CD4-positive, CD25-positive, alpha-beta regulatory T cell (primary cell): ENCODE measurements at places on chromosomes 6 and 20.

DNA sequence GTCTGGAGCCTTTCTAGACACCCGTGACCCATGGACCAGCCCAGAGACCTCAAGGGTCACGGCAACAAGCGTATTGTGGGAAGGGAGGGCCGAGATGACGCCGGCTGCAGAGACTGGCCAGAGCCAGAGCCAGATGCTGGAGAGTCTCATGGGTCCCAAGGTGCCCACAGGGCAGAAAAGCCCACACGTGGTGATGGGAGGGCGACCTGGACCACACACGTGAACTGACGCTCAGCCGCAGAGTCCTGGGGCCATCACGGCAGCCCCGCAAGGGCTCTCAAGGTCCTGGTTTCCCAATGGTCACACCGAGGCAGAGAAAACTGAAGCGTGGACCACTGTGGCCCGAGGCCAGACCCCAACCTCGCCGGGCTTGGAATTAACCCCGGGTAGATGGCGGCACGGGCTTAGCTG, 92.6 kb downstream of the YTHDF1 start:
- no peak overlapping the region for H3K4me3 ChIP-seq
- H3K4me1 ChIP-seq, result no peaks in the 10 kb centered on the region
- H3K27me3 ChIP-seq, result no peaks in the 10 kb centered on the region
- DNase-seq, result no peak
- no peak overlapping the region for H3K27ac ChIP-seq
- no peaks in the 10 kb centered on the region for H3K36me3 ChIP-seq

DNA sequence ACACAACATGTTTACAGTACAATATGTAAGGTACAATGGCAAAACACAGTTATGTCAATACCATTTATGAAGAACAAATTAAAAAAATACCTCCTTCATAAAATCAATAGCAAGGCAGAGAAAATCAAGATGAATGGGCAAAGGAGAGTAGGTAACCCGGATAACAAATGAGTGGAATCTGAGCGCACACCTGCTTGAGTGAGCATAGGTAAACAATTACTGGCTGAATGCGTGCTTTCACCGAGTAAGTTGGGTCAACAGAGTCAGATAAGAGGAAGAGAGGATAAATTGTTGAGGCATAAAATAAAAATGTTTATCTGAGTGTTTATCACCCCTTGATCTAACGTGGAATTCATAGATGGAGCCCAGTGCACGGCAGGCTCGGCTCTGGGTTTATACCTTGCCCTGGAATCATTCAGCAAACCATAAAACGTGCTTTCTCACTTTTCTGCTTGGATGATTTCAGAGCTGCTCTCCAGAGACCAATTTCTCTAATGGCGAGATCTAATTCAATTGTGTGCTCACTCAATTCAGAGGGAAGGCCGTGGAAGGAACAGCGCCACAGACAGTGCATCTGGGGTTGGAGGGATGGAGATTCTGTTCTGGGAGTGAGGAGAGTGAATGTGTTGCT, 224.8 kb upstream of the MAP3K7 start:
- H3K27ac ChIP-seq, result no peak overlapping the region
- H3K4me3 ChIP-seq, result no peak overlapping the region
- DNase-seq, result no peak
- H3K27me3 ChIP-seq, result no peaks in the 10 kb centered on the region
- H3K36me3 ChIP-seq, result no peaks in the 10 kb centered on the region
- H3K4me1 ChIP-seq, result no peaks in the 10 kb centered on the region

DNA sequence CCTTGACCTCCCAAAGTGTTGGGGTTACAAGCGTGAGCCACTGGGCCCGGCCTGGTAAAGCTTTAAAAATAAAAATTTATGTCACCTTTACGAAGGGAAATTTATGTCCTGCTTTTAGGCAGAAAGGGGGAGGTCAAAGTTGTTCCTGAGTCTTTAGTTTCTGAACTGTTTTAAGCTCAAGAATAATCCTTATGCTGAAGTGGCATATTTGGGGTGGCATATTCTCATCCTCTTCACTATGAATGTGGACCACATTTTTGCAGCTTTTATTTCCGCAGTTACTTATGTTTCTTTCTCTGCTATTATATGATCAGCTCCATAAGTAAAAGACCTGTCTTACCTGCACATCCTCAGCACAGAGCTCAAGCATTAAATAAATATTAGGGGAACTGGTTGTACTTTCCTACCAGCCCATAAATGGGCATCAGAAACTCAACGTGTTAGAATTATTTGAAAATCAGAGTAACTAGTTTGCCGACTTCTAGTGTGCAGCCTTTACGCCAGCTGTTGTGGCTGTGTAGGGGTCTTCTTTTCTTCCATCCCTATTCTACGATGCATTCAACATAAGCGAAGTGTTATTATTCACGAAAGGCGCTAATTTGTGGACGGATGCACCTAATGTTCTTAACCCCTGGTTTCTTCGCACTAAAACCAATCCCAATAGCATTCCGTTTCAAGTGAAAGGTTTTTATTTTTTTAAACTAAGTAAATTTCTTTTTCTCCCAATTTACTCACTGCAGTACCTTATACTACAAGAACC, 867 bp upstream of the AKAP7 start:
- H3K27me3 ChIP-seq, result peaks cover 30% of the 10 kb centered on the region
- no peak for DNase-seq
- no peak overlapping the region for H3K27ac ChIP-seq
- H3K36me3 ChIP-seq, result no peaks in the 10 kb centered on the region

- no peaks in the 10 kb centered on the region for H3K36me3 ChIP-seq
- no peak overlapping the region for H3K27ac ChIP-seq
These were observed 240.9 kb downstream of the COL12A1 start for GRCh38 chr6:74964871-74965441.

- no peaks in the 10 kb centered on the region for H3K27me3 ChIP-seq
- H3K4me3 ChIP-seq, result no peak overlapping the region
- peaks cover 11% of the 10 kb centered on the region for H3K4me1 ChIP-seq
- no peak overlapping the region for H3K27ac ChIP-seq
- DNase-seq, result no peak
- H3K36me3 ChIP-seq, result no peaks in the 10 kb centered on the region
These were observed 114.1 kb upstream of the SGK1 start for GRCh38 chr6:134432036-134432435.

DNA sequence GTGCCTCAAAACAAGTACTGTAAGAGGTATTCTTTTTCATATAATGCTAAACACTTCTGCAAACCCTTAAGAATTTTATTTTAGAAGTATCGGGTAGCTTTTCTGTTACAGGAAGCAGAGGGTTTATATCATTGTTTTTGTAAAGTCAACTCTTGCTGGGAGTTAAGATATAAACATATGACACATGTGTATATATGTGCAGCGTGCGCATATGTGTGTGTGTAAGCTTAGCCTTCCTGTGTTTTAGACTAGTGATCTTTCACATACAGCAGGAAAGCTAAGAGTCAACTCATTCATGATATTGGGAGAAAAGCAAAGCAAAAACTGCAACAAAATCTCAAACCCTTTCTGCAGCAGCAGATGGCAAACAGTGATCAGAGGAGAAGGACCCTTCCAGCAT, 102.4 kb downstream of the ARID1B start:
- H3K27ac ChIP-seq, result no peak overlapping the region
- H3K27me3 ChIP-seq, result no peaks in the 10 kb centered on the region
- H3K36me3 ChIP-seq, result no peaks in the 10 kb centered on the region
- H3K4me3 ChIP-seq, result no peak overlapping the region

GRCh38 chr20:10790013-10790412, 116.2 kb upstream of the JAG1 start:
- no peaks in the 10 kb centered on the region for H3K27me3 ChIP-seq
- no peak for DNase-seq
- no peak overlapping the region for H3K27ac ChIP-seq

DNA sequence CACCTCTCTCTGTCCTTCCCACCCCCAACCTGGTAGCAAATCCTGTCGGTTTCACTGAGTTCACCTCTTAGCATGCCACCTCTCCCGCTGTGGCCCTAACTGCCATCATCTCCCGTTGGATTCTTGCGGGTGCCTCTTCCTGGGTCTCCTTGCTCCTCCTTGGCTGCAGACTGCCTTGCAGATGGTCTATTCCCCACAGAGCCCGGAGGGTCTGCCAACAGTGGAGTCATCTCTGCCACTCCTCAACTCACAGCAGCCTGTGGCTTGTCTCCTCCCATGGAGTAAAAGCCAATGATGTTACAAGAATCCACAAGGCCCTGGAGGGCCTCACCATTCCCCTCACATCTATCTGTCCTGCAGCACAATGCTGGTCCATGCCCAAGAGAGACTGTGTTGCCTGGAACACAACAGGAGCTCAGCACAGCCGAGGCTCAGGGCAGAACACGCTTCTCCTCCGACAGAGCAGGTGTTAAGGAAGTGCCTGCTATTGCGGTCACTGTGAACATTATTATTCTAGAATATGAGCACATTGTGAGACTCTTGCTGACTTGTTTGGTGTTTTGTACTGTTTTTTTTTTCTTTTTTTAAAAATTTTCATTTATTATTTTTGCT, 241.8 kb upstream of the SULF2 start:
- DNase-seq, result no peak
- no peaks in the 10 kb centered on the region for H3K4me1 ChIP-seq
- H3K36me3 ChIP-seq, result no peaks in the 10 kb centered on the region
- no peak overlapping the region for H3K4me3 ChIP-seq
- H3K27me3 ChIP-seq, result no peaks in the 10 kb centered on the region
- H3K27ac ChIP-seq, result no peak overlapping the region
